ENCODE measurements at places on chromosomes 7 and 10.
A peak's percentile ranks its signal among the peaks of the same experiment; 100 is the strongest.

DNA sequence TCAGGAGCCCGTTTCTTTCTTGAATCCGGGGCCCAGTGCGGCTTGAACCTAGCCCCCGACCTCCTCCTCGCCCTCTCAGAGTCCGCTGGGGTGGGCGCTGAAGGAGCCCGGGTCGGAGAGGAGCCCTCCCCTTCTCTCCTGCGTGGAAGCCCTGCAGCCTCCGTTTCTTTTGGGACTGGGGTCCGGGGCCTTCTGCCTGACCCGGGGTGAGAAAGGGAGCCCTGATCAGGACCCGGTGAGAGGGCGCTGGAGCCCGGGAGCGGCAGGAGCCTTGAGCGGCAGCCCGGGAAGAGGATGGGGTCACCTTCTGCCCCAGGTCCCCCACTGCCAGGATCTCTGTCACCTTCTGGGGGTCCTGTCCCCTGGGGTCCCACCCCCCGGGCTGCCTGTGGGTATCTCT is 162.3 kb downstream of the ZNF33B start:
- no peak for DNase-seq

- DNase-seq = no peak
These were observed 14.2 kb downstream of the SKAP2 start for GRCh38 chr7:26850193-26850651.

- DNase-seq = no peak
These were observed 1241.7 kb downstream of the TYW1 start for GRCh38 chr7:68238204-68238805.

GRCh38 chr7:103129702-103130549 is 19.0 kb downstream of the NAPEPLD start:
- DNase-seq = no peak

GRCh38 chr7:128902761-128903585 is 7.5 kb downstream of the KCP start:
- no peak for DNase-seq

- DNase-seq = no peak
These were observed 68.5 kb downstream of the CCDC71L start for GRCh38 chr7:106592282-106593027.

GRCh38 chr10:6204063-6204340 is 1.3 kb downstream of the PFKFB3 start:
- no peak for DNase-seq

DNA sequence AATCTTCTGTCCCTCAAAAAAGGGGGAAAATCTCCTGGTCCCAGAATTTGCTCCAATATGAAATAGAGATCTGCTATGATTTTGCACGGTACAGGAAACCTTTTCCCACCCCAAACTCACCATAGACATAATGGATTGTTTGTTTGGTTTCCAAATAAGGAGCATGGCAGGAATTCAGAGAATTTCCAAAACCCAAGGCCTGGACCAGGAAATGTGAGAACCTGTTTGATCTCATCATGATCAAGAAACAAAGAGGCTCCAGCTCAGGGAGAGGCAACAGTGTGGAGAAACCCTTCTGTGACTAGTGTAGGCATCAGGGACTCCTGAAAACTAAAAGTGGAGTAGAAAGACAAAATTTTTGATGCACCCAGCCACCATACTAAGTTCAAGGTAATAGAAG is 1548.1 kb upstream of the LRRTM3 start:
- no peak for DNase-seq

GRCh38 chr10:127296696-127297095 is 100.3 kb upstream of the INSYN2A start:
- DNase-seq = no peak

GRCh38 chr10:72729528-72729927 is 37.6 kb downstream of the MCU start:
- DNase-seq = peak; percentile 18

All from GM10248 (cell line).